Pons (tissue), 1 donor: ENCODE measurements at places on chromosomes 7 and 10.
A peak's percentile ranks its signal among the peaks of the same experiment; 100 is the strongest.

DNA sequence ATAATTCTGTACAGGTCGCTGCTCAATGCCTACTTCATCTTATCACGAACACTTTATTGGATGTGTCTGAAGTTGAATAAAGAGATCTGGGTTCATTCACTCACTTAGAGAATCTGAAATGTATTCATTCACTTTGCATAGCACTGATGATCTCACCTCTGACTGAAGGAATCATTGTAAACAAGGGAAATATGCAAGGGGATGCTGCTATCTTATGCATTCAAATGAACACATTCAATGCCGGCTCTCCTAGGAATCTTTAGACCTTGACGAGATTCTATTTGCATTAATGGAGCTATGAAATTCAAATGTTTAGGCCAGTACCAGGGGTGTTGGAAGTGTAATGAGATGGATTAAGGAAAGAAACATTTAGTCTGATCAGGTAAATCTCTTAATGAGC lies 200.6 kb upstream of the COBL start:
- DNase-seq, result no peak

- DNase-seq, result no peak
Observed at GRCh38 chr10:51083356-51083853, 9.1 kb downstream of the PRKG1 start.

GRCh38 chr10:48251152-48251524 lies 23.4 kb downstream of the FRMPD2 start:
- DNase-seq, result no peak

DNA sequence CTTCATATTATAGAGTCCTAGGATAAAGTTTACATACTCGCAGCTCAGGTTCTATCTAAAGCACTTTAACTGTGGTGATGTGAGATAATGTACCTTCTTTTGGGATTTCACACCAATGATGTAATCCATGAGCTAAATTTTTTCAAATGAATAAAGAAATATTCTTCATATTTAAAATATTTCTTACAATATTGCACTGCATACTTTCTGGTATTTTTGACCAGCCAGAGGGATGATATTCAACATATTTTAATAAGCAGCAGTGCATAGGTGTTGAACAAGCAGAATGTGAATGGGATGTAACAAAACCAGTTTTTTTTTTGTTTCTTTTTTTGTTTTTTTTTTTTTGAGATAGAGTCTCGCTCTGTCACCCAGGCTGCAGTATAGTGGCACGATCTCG lies 73.2 kb upstream of the TRIM24 start:
- DNase-seq, result no peak

- no peak for DNase-seq
Observed at GRCh38 chr7:106485031-106485551, 175.9 kb downstream of the CCDC71L start.

GRCh38 chr10:77006836-77007511 lies 630.6 kb downstream of the KCNMA1 start:
- no peak for DNase-seq

GRCh38 chr7:128031901-128032604 lies 816 bp upstream of the LRRC4 start:
- DNase-seq, result peak; percentile 57

DNA sequence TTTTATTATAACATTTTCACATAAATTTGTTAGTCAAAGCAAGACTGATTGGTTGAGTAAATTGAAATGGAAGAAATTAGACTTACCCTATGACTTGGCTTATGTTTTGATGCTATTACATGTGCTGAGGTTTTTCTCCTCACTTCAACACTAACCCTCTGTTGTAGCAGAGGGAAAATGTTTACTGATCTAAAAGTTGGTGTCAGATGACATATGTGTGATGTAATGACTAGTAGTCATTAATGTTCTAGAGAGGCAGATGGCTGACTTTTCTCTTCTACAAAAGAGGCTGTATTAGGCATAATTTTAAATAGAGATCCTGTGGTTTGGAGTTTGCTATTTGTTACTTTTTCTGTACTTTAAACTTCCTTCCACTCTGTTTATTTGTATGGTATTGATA lies 266.0 kb downstream of the BBS9 start:
- no peak for DNase-seq

DNA sequence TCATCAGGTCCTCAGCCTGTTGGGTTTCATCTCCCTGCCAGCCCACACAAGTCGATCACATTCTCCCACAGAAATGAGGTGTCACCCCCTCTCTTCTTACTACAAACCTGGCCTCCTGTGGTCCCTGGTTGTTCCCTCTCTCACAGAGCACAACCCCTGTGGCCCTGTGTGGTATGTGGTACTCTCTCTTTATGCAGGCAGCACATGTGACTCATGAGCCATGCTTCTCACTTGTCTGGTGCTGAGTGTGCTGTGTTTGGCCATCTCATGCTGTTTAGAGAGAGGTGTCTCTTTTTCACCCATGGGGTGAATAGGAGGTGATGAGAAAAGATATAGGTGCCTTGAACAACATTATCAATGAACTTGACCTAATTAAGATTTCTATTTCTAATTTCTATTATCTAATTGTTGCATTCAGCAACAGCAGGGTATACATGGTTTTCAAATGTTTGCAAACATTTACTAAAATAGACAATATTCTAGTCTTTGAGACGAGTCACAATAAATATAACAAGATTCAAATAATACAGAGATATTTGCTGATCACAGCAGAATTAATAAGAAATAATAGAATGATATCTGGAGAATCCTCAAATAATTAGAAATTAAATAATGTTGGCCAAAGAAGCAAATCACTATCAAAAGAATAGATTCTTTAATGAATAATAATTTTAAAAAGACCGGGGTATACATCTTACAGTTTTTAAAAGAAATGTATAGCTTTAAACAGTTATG lies 633.8 kb upstream of the IGFBP3 start:
- DNase-seq, result no peak

DNA sequence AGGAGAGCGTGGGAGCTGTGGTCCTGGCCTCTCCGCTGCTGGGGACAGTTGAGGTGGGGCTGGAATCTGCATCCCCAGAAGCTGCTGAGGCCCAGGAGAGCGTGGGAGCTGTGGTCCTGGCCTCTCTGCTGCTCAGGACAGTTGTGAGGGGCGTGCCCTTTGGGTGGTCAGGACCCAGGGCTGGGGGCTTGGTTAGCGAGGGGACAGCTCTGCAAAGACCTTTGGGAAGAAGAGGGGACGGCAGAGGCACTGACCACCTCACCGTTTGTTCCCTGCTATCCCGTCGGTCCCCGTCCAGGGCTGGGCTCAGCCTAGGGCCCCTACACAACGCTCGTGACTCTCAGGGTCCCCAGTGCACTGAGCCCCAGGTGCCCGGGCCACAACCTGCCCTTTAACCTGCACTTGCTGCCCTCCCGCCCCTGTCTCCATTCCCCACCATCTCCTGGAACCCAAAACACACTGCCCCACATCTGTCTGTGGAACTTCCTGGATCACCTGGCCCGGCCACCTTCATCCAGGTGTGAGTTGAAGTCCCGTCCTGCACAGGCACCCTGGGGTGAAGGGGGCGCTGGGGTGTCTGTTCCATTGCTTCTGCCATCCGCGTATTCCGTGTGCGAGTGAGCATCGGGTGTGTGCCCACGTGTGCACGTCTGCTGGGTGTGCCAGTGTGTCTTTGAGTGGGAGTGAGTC lies 14.1 kb downstream of the FOXL3 start:
- no peak for DNase-seq

DNA sequence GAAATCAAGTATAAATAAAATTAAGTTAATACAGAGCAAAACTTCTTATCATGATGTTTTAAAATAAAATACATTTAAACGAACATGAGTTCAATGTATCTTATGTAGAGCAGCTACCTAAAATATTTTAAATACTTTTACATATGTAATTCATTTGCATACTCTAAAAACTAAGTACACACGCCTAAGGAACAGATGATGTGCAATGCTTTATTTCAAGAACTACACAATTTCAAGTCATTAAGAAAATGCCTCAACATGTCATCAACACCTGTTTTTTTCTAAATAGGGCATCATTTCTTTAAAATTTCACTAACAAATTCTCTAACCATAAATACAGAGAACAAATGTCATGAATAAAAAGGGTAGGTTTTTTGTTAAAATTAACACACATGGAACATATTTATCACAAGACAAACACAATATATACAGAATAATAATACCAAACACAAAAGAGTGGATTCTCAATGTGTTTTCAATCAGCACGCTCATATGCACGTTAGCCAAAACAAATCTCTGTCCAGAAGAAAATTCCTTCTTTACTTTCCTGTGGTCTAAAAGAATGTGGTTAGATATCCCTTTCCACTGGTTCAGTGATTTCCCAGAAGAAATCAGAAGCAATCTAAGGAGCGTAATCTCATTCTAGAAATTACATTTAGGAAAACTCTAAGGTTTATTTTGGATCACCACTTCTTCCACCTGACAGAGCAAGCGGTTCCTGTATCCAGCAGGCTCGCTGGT lies 73.0 kb upstream of the PFKP start:
- no peak for DNase-seq
